ENCODE measurements at places on chromosomes 2 and 18.

- no peak for DNase-seq
Measured at GRCh38 chr2:119575439-119575838, 31.2 kb downstream of the CFAP221 start.

DNA sequence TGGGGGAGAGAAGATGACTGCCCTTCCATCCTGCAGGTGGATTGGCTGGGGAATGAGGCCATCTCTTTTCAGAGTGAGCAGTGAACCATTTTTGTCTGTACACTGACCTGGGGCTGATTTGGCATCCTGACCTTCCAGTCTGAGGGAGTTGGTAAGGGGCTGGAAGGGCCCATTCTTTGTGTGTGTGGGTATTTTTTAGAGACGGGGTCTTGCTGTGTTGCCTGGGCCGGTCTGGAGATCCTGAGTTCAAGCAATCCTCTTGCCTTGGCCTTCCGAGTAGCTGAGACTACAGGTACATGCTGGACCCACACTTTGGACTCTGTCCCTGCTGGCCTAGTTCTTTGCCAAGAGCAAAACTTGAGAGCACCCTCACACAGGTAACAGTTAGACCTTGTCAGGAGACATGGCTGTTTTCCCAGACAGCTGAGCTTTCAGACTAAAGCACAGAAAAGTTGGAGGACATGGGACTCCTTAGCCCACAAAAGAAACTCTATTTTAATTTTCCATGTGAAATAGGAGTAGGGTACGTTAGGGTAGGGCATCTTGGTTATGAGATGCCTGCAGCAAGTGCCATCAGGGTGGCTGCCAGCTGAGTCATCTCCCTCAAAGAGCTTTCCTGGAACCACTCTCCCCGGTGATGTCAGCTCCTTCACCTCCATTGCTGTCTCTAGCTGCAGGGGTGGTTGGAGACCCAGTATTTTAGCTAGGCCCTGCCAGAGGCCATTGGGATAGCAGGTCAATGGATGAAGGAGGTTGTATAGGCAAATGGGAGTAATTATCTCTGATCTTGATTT lies 60.7 kb downstream of the DGKD start:
- DNase-seq, result peak; percentile 59

GRCh38 chr2:209194717-209195116 lies 229.1 kb upstream of the MAP2 start:
- DNase-seq, result no peak

- no peak for DNase-seq
Measured at GRCh38 chr2:234597576-234597861, 100.6 kb upstream of the ARL4C start.

GRCh38 chr2:221767106-221768012 lies 195.3 kb upstream of the EPHA4 start:
- DNase-seq, result no peak

GRCh38 chr2:227813229-227813561 lies 447 bp upstream of the CCL20 start:
- no peak for DNase-seq

GRCh38 chr2:236665101-236665500 lies 95.5 kb downstream of the ACKR3 start:
- no peak for DNase-seq

DNA sequence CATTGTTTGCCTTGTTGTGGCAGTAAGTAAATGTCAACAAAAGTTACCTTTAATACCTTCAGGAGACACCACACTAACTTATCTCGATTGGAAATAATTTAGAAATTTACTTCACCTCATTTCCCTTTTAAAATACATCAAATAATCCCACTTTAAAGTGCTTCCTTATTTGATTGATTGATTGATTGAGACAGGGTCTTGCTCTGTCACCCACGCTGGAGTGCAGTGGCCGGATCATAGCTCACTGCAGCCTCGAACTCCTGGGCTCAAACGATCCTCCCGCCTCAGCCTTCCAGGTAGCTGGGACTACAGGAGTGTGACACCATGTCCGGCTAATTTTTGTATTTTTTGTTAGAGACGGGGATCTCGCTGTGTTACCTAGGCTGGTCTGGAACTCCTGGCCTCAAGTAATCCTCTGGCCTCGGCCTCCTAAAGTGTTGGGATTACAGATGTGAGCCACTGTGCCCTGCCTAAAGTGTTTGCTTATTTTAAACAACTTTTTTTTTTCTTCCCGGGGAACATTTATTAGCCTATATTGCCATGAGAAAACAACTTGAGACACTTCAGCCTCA lies 12.0 kb upstream of the PAX3 start:
- no peak for DNase-seq

DNA sequence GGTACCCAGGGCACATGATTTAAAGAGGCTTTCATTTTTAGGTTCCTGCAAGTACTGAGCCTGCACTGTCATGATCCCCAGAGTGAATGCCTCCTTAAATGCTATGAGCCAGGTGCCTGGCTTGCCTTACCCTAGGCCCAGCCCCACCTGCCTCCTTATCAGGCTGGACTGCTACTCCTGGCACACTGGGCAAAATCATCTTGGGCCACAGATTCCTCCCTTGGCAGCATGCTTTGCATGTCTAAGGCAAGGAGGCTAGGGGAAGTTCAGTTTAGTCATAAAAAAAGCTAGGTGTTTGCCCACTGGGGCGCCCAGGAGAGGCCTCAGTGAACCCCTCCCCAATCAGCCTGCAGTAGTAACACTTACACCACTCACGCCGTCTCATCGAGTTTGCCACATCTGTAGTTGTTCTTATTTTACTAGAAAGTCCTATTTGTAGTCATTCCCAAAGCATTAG lies 45.1 kb downstream of the LBH start:
- DNase-seq, result no peak

DNA sequence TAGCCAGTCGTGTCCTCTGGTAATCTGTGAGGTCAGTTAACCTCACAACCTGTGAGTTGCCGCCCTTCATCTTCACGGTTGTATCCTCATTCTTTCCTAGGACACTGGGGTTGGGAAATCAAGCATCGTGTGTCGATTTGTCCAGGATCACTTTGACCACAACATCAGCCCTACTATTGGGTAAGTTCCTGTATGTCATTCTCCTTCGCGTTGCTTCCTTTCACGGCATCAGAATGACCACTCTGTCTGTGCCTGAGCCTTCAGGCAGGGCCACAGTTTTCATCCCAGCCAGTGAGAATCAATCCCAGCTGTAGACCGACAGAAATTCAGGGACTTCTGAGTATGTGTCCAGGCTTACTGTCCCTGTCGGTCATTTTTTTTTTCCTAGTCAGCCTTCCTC lies 67.1 kb downstream of the RAB31 start:
- DNase-seq, result no peak

DNA sequence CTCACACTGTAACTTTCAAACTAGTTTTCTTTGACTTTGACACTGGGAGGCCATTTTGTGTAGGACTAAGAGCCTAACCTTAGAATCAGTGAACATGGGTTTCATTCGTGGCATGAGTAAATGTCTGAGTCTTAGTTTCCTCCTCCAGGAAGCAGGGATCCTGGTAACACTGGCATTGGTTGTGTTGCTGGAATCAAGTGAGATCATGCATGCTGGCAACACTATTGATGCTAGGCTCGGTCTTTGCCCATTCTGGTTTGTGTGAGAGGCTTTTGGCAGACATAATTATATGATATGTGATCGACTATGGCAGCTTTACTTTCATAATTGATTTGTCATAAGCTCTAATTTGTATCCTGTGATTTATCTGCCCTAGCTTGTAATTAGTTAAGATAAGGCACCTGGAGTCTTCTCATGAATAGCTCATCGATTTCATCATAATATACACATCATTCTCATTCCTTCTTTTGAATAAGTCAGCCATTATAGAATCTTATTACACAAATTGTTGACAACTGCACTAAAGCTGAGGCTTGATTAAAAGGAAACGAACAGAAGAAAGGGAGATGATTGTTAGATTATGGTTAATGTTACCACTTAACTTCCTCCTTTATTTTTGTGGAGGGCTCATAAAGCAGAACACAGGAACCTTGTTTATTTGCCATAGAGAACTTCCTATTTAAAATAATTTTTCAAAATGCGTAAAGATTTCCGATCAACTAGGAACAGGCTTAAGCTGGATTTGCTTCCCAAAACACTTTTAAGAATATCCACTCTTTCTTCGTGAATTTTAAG lies 12.6 kb downstream of the PPP1R1C start:
- no peak for DNase-seq

GRCh38 chr2:218781691-218782527 lies at the start of gene CYP27A1:
Gene CYP27A1 (plus strand): TSS chr2:218782147. CDS start chr2:218782183, 36 bp downstream.
- DNase-seq, result no peak

- no peak for DNase-seq
Measured at GRCh38 chr2:105099153-105099552, 61.3 kb downstream of the MRPS9 start.

DNA sequence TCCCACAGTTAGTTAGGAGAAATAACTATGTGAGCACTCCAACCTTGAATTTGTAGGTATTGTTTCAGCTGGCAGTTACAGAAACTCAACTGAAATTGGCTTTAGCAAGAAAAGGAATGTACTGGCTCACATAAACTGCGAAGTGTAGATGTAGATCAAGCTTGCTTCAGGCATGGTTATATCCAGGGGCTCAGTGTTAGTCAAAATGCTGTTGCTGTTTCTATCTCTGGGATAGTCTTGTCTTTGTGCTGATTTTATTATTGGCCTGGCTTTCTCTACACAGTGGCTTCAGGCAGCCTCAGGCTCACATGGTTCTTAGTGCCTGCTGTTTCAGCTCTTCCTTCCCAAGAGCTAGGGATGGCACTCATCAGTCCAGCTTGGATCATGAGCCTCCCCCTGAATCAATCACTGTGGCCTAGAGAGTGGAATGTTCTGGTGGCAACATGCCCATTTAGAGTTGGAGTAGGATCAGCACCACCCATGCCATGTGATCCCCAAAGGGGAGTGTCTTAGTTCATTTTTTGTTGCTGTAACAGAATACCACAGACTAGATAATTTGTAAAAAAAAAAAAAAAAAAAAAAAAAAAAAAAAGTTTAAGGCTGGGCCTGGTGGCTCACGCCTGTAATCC lies 69.1 kb upstream of the FOXI3 start:
- DNase-seq, result no peak

DNA sequence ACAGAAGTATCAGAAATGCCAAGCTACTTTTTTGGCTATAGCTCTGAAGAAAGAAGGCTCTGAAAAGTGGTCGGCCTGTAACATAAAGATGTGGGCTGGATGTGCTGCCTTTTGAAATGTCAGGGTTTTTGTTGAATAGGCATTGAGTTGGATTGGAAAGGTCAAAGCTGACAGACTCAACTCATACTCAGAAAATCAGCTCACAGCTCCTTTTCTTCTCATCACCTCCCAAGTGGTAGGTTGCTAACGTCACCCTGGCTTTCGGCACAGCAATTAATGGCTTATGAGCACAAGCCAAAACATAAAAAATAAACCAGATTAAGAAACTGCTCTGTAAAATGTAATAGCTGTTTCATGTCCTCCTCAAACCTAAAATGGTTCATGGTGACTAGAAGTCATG lies 68.3 kb downstream of the KCNF1 start:
- no peak for DNase-seq

DNA sequence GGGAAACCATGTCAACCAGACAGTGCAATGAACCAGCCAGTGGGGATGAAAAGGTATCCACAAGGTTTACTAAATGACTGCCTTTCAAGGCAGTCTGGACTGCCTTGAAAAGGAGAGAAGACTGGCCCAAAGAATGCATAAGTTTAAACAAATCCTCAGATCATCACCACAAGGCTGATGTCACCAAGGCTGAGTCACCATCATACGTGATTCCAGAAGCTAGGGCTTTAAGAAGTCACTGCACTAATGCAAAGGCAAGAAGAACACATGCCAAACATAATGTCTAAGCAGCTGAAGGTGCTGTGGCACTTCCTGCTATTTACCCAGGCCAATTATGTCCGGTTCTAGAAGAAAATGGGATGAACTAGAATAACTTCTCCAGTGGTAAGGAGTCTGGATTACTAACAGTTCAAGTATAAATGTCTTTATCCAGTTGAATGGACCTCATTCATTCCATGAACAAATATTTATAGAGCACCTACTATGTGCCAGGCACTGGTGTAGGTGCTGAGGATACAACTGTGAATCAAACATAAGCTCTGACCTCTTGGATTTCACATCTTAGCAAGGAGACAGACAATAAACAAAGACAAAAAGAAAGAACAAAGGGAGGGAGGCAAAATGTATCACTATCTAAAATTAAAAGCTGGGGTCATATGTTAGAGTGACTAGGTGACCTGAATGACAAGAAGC lies 37.6 kb upstream of the ONECUT2 start:
- no peak for DNase-seq

GRCh38 chr2:23436346-23437098 lies 51.5 kb downstream of the KLHL29 start:
- no peak for DNase-seq

- no peak for DNase-seq
Measured at GRCh38 chr18:56326336-56327072, 311.9 kb downstream of the TXNL1 start.

DNA sequence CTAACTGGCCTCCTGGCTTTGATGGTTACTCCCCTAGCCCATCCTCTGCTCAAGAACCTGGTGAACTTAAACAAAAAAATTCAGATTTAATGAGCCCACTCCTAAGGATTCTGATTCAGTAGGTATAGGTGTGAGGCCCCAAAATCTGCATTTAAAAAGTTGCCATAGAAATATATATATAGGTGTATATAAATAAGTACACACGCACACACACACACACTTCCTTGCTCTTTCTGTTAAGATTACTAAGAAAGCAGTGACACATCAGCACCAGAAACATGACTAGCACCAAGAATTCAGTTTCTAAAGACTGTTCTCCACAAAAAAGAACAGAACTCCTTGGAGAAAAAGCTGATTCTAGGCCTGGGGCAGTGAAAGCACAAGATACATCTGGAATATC lies 17.8 kb downstream of the EML6 start:
- no peak for DNase-seq

DNA sequence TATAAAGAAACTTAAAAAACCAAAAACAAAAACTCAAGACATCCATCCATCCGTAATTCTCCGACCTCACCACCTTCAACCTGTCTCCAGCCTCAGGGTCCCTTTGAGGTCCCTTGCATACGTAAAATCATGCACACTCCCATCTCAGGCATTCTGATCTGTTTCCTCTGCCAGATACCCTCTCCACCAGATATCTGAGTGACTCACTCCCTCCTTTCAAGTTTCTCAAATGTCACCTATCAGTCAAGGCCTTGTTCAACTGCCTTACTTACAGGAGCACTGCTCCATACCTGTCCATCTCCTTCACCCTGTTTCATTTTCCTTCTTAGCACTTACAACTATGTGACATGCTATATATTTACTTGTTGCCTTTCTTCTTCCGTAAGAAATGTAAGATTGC lies 369.3 kb downstream of the NBAS start:
- DNase-seq, result no peak

GRCh38 chr18:9577361-9577760 lies 37.0 kb downstream of the PPP4R1 start:
- DNase-seq, result no peak

DNA sequence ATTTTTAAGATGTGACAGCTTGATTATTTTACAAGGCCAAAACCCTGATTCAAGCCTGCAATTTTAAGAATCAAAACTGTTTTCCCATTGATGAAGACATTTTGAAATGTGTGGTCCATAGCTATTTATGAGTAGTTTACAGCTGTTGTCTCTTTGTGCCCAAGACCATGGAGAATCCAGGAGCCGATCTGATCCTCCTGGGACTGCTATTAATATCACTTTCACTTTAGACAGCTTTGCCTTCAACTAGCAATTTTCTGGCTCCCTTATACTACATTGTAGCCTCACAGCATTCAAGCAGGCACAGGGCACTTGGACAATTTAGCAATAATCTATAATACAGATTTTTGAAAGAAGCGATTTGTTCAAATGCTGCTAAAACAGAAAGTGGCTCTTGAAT lies 172.9 kb downstream of the SLC8A1 start:
- DNase-seq, result no peak

Data from LoVo (cell line).